ENCODE measurements at places on chromosomes 12 and 14.

DNA sequence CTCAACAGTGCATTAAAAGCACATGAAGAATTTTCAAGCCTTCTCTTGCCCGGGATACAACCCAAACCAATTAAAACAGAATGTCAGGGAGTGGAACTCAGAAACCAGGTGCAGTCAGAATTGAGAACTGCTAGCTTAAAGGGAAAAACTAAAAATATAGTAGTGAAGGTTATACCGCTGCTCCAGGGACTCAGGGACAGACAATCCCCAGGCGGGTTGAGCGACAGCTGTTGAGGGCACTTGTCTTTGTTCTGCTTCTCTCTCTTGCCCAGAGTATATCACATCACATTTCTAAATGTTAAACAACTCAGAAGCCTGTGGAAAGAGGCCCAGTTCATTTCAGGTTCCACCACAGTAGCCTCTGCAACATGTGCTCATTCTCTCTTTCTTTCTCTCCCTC lies 93.1 kb downstream of the SLC5A8 start:
- no peak for ATAC-seq

DNA sequence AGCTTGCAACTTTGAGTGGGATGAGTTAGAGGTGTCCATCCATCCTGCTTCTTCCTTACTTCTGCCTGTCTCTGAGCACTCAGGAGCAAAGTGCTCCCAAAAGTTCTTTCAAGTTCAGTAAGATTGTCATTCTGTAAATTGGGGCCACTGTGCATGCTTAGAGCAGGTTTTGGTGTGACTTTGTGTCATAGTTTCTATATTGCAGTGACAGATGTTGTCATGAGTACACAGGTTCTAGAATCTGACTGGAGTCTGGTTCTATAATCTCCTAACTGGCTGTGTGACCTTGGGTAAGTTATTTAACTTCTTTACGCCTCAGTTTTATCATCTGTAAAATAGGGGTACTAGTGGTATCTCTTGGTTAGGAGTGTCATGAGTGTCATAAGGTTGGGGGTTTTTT lies 202.7 kb upstream of the BCL2L14 start:
- ATAC-seq: no peak

GRCh38 chr12:53050426-53051057 lies 677 bp downstream of the TNS2 start:
- ATAC-seq: no peak

DNA sequence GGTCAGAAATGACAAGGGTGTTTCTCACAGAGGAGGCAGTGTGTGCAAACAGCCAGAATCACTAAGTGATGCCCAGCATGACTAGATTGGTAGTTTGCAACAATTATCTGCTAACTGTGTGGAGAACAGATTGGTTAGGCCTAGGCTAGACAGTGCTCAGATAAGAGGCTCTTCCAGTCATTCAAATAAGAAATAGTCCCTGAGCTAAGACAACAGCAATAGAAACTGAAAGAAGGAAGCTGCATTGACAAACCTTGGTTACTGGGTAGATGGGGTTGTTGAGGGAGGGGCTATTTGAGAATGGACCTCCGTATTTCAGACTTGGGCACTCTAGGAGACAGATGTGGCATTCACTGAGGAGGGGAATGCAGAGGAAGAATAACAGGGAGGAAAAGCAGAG lies 255.0 kb upstream of the NPAS3 start:
- ATAC-seq: no peak

- peak; percentile 100 for ATAC-seq
Measured at GRCh38 chr12:22624870-22625761, at the start of gene ETNK1. ETNK1 (plus strand) TSS chr12:22625171; CDS start chr12:22625431, 260 bp downstream.

DNA sequence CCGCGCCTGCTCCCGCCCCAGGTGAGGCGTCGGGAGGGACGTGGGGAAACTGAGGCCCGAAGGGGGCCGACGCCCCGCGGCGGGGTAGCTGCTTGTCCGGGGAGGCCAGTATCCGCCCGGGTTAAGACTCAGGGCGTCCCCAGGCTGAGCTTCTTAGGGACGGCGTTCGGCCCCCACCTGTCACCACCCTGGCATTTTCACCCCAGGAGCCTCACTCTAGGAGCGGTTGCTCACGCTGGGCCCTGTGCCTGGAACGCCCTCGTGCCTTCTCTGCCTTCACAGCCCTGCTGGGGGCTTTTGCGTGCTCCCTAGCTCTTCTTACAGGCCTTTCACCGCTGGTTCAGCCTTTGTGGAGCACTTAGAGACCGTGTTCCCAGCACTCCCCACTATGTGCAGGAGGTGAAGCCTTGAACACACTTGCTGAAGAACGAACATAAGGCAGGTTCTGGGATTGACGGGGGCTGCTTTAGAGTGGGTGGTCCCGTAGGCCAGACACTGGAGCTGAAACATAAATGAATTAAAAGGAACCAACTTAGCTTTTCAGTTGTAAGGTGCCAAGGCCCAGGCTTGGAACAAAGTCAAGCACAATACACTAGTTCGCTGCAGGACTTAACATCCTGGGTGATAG lies 601 bp downstream of the ZNF839 start:
- ATAC-seq: peak; percentile 26

DNA sequence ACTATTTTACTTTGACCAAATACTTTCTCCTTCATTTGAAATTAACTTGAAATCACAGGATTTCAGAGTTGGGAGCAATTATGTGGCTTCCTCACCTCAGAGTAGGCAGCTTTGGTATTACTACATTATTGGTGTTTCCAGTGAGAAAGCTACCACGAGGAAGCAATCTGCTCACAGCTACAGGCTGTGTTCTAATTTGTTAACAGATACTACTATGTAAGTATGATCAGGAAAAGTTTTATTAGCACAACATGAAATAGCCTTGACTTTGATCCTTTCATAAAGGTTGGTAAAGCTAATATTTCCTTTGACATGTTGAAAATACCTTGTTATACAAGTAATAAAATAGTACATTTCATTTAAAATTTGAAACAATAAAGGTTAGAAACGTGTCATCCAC lies 30.6 kb downstream of the TAOK3 start:
- no peak for ATAC-seq

DNA sequence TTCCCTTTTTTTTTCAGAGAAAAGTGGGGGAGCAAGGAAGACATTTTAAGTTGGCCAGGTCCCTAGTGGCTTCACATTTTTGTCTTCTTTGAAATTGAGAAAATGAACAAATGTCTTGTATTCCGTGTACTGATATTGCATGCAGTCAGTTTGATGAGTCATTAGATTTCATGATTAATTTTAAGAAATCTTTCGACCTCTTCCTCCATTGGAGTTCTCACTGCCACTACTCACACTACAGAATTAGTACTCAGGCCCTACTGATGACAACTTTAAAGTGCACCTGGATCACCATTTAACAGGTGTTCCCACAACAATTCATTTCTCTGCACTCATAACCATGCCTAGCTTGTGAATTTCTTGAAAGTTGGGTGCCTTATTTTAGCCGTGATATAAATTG lies 50.5 kb downstream of the SAMD4A start:
- no peak for ATAC-seq

DNA sequence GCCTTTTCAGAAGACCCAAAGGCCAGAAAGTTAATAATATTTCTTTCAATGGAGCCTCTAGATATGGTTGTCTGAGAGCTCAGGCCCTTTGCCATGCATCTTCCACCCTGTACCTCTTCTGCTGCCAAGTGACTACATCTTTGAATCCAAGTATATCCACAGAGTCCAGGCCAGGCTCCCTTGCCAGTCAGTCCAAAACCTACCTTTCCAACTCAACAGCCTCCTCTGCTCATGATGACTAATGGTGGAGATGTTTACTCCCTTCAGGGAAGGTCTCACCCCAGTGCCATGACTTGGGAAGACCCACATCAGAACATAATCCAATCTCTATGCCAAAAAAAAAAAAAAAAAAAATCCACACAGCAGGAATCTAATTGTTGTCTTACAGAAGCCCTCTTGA lies 20.4 kb downstream of the TTC9 start:
- no peak for ATAC-seq

- ATAC-seq: no peak
Measured at GRCh38 chr12:62817556-62818271, 117.2 kb downstream of the PPM1H start.
